ENCODE measurements at places on chromosomes 3 and 15.

GRCh38 chr3:177281292-177282118, 84.2 kb upstream of the TBL1XR1 start:
- no peak for DNase-seq

DNA sequence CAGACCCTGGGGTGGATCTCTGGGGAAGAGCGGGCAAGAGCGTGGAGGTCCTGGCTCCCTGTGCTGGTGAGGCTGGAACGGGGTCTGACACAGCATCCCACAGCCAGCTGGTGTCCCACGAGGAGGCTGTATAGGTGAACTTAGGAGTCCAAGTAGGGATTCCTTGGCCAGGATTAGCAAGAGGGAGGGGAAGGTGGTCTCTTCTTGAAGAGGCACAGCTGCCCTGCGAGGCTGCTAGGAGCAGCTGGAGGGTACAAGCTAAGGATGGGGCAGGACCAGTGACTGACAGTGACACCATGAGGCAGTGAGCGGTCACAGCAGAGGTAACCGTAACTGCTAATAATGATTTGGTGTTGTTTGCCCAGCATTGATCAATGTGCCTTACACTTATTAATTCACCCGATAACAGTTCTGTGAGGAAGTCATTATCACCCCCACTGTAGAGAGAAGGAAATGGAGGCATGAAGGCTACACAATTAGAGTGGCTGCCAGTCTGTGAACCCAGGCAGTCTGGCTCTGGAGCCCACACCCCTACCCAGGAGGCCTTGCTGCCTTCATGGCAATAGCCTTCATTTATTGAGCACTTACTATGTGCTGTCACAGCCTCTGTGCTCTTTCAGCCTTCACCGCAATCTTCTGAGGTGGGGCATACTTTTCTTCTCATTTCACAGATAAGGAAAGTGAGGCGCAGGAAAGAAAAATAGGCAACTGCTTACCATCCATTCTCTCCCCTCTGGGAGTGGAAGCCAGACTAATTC, 59.4 kb downstream of the TMEM44 start:
- DNase-seq = no peak

DNA sequence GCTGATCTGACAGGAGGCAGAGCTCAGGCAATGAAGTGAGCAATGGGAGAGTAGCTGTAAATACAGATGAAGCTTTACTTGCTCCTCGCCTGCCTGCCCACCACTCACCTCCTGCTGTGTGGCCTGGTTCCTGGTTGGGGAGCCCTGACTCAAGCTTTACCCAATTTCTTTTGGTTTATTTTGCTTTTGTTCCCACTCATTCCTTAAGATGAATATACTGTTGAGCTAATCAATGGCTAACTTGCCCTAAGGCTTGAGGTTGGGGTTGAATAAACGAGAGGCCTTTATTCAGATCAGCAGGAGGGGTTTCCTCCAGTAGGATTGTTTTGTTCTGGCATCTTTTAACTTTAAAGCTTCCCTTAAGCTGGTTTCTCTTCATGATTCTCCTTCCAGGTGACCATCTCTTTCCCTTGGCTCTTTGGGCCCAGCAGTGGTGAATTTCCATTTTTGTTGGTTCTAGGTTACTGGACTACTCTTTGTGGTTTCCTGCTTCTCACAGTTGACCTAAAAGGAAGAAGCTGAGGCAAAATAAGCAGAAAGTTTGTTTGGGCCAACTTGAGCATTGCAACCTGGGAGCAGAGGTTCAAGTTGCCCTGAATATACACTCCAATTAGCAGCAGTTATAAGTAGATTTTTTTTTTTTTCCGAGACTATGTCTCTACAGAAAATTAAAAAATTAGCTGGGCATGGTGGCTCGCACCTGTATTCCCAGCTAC, 44.4 kb downstream of the STARD9 start:
- DNase-seq = no peak

DNA sequence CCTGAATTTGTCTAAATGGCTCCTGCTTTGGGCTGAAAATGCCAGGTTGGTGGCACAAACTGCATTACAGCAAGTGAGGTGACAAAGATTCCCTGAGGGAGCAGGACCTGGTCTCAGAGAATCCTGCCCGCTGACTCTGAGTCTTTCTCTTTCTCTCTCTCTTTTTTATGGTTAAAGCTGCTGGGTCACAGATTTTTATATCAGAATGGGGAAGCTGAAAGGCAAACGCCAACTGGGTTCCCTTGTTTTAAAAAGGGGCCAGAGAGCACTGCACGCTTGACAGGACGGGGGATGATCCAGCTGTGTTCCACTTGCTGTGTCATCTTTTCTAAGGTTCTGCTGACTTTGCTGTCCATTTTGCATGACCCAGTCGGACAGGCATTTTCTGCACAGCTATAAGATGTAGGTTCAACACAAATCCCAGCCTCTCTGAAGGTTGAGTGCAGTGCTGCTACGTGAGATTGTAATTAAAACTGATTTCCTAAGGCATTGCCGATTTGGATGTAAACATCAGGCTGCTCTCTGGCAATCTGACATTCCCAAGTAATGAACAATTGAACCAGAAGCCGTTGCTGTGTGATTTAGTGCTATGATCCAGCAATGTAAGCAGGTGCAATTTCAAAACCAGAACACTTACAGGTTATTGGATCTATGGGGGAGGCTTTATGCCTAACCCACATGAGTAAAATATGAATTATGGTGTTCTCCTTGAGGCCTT, 25.8 kb downstream of the ARHGEF3 start:
- DNase-seq = no peak

DNA sequence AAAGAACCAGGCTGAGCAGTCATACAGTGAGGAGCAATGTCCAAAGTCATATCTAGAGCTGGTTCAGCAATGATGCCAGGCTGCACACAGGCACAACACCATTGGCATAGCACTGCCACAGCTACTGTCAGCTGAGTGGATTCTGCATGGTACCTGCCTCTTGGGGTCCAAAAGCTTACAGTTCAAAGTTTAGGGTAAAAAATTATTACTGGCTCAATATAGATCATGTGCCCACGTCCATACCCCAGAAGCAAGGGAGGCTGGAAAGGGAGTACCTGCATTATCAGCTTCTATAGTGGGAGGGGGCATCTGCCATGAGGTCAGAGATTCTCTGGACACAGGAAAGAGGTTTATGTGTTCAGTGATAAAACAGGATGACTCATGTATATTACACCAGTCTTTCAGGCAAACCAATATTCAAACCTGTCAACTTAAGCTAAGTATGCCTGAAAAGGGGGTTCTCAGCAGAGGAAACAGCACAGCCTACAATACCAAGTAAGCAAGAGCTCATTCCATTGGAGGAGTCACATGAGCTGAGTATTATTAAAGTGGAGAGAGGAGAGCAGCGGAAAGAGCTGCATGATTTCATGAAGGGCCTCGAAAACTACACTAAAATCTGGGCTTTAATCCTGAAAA, 99.0 kb downstream of the ANO10 start:
- no peak for DNase-seq

DNA sequence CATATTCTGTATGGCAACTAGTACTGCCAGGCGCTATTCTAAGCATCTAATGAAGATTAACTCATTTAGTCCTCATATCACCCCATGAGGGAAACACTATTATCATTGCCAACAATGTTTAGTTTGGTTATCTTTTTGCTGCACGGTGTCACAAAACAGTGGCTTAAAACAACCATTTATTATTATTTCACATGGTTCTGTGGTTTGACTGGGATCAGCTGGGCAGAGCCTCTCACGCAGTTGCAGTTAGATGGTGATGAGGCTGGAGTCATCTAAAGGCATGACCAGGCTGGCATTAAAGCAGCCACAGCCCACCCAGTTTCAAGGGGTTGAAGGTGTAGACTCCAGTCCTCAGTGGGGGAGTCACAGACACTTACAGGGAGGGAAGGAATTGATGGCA, 32.8 kb upstream of the RASA2 start:
- DNase-seq = no peak

DNA sequence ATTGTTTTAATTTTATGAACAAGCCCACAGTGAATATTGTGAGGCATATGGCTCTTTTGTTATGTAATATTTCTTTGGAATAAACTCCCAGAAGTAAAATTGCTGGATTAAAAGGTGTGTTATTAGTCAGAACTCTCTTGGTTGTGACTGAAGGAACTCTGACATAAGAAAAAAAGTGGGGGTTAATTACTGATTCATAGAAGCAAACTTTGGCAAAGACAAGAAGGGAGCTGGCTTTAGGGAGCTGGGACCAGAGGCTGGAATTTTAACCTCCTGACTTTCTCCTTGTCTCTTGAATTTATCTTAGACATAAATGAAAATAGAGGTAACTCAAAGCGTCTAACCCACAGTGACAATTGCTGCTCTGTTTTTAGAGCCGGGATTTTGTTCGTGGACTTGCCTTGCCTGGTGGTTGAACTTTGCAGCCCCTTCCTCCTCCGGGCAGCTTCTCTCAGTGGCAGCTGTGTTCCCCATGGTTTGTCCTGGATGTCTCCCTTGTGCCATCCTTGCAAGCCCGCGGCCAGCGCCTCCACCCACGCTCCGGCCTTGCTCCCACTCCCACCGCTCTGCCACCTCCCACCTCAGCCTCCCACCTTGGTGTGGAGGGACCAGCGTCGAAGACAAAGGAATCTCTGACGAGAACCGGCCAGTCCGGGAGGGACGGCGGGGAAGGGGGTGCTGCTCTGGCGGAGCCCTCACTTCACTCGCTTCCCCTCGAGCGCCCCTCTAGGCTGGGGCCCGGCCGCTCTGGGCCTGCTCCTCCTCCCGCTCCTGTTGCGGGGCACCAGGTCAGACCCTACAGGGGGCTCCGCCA, 28.0 kb downstream of the ARHGAP31 start:
- DNase-seq = no peak

- DNase-seq = no peak
These were observed 74.0 kb downstream of the COL8A1 start for GRCh38 chr3:99712291-99712954.

DNA sequence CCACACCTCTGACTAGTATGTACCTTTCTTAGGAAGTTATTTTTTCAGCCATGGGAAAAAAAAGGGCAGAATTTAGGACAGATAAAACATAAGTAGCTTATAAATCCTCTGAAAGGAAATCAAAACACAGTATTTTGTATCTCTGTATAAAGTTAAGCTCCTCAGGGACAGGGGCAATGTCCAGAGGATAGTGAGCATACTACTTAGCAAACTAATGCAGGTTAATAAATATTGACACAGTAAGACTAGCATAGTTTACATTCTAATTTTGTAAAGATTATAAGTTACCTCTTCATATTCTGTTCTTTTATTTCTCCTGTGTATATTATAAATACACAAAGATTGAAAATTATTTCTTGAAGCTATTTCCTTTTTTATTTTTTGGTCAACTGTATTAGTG, 2.1 kb downstream of the UBE3A start:
- no peak for DNase-seq

DNA sequence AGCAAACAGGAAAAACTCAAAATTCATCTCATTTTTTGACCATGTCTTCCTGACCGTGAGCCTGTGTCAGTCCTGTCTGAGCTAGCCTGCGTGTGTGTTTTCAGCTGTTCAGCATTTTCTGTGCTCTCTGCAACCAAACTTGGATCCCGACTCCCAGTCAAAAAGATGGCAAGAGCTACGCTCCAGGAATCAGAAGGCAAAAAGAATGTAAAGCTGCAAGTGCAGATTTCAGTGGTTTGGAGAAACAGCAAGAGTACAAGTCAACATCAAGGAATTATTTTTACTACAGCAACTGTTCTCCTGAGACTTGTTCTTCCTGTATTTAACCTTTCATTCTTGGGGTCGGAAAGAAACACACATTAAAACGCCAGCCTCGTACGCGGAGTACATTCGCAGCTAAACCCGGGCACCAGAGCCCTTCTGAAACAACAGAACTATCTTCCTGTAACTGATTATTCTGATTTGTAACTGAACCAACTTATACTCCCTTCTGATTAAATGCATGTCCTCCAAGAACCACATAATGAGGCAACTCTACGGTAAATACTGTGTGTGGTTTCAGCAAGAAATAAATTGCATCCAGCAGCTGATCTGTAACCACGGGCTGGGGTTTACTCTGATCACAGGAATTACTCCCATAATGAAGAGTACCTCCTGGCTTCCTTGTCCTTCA, 107.4 kb downstream of the LRIG1 start:
- DNase-seq = no peak

DNA sequence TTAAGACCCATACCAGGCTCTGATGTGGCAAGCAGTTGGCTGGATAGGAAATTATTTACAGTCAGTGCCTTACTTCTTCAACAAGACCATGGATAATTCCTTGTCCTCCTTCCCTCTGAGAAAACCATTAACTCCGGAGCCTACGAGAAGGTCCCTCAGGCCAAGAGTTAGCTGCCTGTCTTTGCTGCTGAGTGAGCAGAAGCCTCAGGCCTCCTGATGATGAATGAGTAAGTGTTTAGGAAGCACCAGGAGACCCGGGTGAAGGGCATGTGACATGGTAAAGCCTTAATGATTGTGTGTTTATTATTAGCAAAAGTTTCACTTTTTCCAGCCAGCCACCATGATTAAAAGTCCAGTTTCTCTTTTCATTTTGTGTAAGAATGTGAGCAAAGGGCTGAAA, 174.9 kb upstream of the TOPAZ1 start:
- DNase-seq = no peak

- DNase-seq = no peak
These were observed 482.4 kb upstream of the SGO1 start for GRCh38 chr3:20668411-20668810.

GRCh38 chr3:56494679-56495322, 26.5 kb upstream of the ERC2 start:
- DNase-seq = peak; percentile 25

- DNase-seq = no peak
These were observed 7.0 kb downstream of the SCAPER start for GRCh38 chr15:76898102-76898501.

- DNase-seq = no peak
These were observed 46.8 kb downstream of the CHST2 start for GRCh38 chr3:143166376-143166775.

DNA sequence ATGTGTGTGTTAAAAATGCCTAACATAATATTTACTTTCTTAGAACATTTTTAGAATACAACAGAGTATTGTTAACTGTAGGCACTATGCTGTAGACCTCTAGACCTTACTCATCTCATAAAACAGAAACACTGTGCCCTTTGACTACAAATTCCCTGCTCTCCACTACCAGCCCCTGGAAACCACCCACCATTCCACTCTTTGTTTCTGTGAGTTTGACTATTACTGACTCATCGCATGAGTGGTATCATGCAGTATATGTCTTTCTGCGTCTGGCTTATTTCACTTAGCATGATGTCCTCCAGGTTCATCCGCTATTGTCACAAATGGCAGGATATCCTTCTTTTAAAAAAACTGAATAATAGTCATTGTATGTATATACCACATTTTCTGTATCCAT, 216.7 kb upstream of the CFAP20DC start:
- DNase-seq = no peak

GRCh38 chr15:84911879-84912660, 27.6 kb downstream of the SLC28A1 start:
- DNase-seq = no peak

- no peak for DNase-seq
These were observed 27.2 kb upstream of the ZNF502 start for GRCh38 chr3:44685128-44685800.

GRCh38 chr3:115715241-115715745, 92.0 kb downstream of the GAP43 start:
- DNase-seq = no peak

DNA sequence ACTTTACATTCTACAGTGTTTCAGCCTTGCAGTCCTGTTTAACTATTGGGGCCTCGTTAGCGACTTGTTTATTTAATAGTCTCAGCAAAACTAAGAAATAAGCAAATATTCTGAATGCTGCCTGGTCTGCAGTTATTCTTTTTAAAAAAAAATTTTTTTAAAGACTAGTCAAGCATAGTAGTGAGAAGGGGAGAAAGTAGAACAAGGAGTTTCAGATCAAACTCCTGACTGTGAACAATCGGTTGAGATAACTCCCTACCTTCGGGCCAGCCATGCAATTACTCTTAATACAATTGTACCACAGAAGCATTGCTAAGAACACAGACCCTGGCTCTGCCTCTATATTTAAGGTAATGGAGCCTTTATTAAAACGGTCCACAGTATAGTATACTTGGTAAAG, 5.8 kb upstream of the DUT start:
- DNase-seq = no peak
